ENCODE measurements at places on chromosomes 3 and 15.

- no peak for DNase-seq
Observed at GRCh38 chr3:69095636-69096035, 10.9 kb downstream of the ARL6IP5 start.

GRCh38 chr3:100155128-100155527 is 40.8 kb upstream of the FILIP1L start:
- DNase-seq = no peak

DNA sequence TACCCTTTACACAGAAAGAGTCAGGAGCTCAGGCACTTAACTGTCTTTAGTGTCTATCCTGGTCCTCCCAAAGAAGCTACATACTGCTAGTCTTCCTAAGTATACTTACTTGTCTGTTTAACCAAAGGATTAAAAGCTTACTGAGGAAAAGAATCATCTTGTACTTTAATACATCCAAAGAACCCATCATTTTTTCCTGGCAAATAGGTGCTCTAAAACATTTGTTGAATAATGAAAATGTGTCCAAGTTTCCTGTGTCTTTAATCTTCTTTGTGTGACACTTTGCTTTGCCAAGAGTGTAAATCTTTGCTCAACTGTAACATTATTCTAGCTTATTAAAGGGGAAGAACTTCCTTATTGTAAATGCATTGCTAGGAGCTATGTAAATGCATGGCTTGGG is 519.2 kb downstream of the OTOL1 start:
- no peak for DNase-seq

- DNase-seq = no peak
Observed at GRCh38 chr15:41024885-41025284, 71.6 kb downstream of the CHAC1 start.

GRCh38 chr3:64568895-64569517 is 118.8 kb downstream of the ADAMTS9 start:
- no peak for DNase-seq

GRCh38 chr15:47620960-47621681 is 96.2 kb upstream of the SEMA6D start:
- DNase-seq = no peak

DNA sequence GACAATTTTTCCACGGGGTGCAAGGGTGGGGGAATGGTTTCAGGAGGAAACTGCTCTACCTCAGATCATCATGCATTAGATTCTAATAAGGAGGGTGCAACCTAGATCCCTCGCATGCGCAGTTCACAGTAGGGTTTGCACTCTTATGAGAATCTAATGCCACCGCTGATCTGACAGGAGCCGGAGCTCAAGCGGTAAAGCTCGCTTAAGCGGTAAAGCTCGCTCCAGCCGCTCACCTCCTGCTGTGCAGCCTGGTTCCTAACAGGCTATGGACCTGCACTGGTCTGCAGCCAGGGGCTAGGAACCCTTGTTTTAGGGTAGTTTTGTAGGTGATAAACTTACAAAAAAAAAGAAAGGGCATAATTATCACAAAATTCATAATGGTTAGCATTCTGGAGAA is 53.9 kb upstream of the RYR3 start:
- DNase-seq = no peak

DNA sequence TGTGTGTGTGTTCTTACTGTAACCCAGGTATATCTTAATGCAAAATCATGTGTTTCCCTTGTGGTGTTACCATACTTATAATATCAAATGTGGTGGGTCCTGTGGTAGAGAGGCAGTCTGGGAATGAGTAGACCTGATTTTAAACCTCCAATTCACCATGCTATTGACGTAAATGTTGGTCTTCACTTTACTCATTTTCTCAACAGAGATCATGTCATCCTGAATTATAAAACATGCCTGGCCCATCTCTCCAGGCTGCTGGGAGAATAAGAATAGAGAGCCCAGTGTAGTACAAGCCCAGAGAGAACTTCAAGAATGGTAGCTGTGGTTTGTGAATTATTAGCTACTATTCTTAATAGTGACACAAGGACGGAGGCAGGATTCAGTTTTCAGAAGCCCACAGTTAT is 88.1 kb downstream of the MBNL1 start:
- DNase-seq = no peak

- DNase-seq = no peak
Observed at GRCh38 chr15:99682455-99682854, 50.8 kb downstream of the LYSMD4 start.

- no peak for DNase-seq
Observed at GRCh38 chr3:70179111-70179510, 133.3 kb downstream of the MDFIC2 start.

DNA sequence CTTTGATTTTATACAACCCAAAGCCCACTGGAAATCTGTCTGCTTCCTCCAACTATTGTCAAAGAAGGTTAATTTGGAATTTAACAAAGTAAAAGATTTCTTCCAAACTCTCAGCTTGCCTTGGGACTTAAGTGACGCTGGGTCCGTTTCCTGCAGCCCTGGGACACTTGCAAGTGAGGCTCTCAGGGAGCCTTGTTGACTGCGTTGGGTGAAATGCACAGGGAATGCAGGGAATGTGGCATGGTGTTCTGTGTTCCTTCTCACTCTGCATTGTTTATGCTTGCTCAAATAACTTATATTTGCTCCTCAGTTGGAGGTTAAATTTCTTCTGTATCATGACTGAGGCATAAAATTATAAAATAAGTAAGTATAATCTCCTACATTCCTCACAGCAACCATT is 60.9 kb upstream of the TJP1 start:
- no peak for DNase-seq

GRCh38 chr3:193704431-193704830 is 111.4 kb downstream of the OPA1 start:
- DNase-seq = no peak

GRCh38 chr3:127490271-127491023 is 100.1 kb downstream of the TPRA1 start:
- no peak for DNase-seq

- no peak for DNase-seq
Observed at GRCh38 chr15:77810130-77810571, 177.4 kb upstream of the LINGO1 start.

- no peak for DNase-seq
Observed at GRCh38 chr3:107218864-107219269, 158.4 kb upstream of the CCDC54 start.

GRCh38 chr3:13248640-13249039 is 171.5 kb downstream of the NUP210 start:
- DNase-seq = no peak

- no peak for DNase-seq
Observed at GRCh38 chr3:154971771-154972326, 108.3 kb upstream of the MME start.
